ENCODE measurements at places on chromosomes 5 and 9. TPM values are rescaled to one million over a fixed set of nuclear protein-coding genes. Genes with fewer than 3 reads are reported as not detected.
A peak's percentile ranks its signal among the peaks of the same experiment; 100 is the strongest.

DNA sequence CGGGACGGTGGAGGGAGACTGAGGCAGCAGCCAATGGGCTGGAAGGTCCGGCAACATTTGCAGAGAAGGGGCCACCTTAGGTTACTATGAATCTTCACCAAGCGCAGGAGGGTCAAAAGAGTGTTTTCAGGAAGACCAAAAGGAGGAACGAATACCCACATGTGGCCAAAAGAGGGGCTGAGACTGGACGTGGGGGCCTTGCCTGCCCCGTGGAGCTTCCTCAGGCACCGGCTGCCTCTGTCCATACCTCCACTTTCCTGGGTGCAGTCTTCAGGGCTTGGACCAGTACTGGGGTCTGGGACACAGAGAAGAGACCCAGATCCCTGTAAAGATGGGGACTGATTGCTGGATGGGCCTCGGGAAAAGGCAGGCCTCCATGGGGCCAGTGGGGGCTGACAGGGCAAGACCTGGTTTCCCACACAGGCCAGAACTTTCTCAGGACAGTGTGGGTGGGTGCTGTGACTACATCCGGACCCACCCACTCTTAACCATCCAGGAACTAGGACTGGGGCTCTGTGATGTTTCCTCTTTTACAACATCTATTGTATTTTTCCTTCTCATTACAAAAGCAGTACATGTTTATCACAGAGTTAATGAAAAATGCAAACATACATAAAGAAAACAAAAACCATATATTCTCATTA lies 294.7 kb downstream of the ZSWIM6 start:
- H3K27me3 ChIP-seq = no peaks in the 10 kb centered on the region
- no peaks in the 10 kb centered on the region for H3K36me3 ChIP-seq
- H3K4me3 ChIP-seq = peak overlapping the region; percentile 34

DNA sequence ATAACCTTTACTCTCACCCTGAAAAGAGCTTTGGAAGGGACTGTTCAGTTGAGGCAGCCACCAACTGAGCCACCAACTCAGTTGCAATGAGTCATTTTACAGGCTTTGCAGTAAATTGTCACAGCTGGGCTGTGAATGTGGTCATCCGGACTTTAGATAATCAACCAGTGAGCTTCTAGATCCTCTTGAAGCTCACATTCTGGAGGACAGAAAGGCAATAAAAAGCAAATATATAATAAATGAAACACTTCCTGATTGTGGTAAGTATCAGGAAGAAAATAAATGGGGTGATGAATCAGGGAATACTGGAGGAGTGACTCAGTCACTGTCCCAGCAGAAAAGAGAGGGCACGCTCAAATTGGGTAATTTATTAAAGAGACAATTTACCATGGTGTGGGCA lies 13.2 kb upstream of the C5orf58 start:
- H3K27me3 ChIP-seq = no peaks in the 10 kb centered on the region
- no peaks in the 10 kb centered on the region for H3K36me3 ChIP-seq
- H3K4me1 ChIP-seq = no peaks in the 10 kb centered on the region
- no peak overlapping the region for H3K4me3 ChIP-seq

DNA sequence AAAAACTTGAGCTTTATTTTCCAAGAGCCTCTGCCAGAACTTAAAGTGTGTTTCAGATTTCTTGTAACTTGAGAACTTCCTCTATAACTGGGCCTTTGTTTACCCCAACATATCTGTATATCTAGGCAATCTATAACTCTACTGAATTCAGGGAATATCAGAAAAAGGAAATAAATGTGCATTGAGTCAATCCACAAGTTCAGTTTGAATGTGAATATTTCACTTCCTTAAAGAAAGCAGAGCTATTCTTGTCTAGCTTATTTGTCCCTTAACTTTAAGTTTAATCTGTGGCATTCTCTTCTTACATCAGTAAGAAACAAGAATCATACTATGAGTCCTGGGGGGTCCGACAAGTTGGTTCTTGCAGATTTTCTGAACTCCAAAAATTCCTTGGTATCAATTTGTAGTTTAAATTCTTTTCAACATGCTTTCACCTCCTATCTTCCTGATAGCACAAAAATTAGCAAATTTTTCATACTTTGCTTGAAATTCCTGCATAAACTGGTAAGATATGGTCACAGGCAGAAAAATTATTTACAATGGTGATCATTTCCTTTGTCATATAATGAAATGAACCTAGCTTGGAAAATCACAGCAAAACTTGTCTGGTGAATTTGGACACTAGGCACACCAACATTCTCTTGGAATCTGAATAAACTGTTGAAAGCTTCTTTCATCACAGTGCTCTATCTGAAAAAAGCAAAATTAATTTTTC lies 19.8 kb upstream of the ITGA1 start:
- H3K4me3 ChIP-seq = no peak overlapping the region
- H3K36me3 ChIP-seq = no peaks in the 10 kb centered on the region
- H3K27me3 ChIP-seq = no peaks in the 10 kb centered on the region
- no peak for DNase-seq

DNA sequence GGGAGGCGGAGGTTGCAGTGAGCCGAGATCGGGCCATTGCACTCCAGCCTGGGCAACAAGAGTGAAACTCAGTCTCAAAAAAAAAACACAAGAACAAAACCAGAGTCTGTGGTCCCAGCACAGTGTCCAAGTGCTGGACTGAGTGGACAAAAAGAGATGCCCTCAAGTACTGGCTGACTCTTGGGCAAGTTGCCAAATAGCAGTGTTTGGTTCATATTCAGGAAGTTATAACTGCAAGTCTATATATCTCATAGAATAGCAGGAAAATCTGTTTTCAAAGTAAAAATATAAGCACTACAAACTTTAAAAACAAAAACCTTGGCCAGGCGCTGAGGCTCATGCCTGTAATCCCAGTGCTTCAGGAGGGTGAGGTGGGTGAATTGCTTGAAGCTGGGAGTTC lies 7.3 kb downstream of the HABP4 start:
- H3K27ac ChIP-seq = no peak overlapping the region
- no peak overlapping the region for H3K4me3 ChIP-seq
- H3K27me3 ChIP-seq = no peaks in the 10 kb centered on the region
- DNase-seq = no peak
- H3K4me1 ChIP-seq = no peaks in the 10 kb centered on the region
- H3K36me3 ChIP-seq = no peaks in the 10 kb centered on the region

- H3K4me1 ChIP-seq = peaks cover 2% of the 10 kb centered on the region
- H3K4me3 ChIP-seq = no peak overlapping the region
- DNase-seq = no peak
- H3K27me3 ChIP-seq = no peaks in the 10 kb centered on the region
- H3K27ac ChIP-seq = no peak overlapping the region
Measured at GRCh38 chr9:33435821-33436277, 11.5 kb downstream of the AQP3 start.

DNA sequence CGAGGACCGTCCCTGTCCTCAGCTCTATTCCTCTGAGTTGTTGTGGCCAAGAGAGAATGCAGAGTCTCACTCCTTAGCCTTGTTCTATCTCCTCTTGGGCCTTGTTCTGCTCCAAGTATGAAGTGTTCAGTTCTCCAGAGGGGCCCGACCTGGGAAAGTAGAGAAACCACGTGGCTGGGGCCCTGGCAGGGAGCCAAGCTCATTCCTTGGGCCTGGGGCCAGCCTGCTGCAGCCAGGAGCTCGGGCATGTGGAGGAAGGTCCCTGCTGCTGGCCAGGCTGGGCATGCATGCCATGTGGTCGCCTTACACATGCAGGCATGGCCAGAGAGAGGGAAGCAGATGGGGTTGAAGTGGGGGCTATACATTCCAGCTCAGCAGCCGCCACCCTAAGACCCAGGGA lies 60.7 kb downstream of the COL27A1 start:
- H3K4me1 ChIP-seq = no peaks in the 10 kb centered on the region
- H3K27ac ChIP-seq = peak overlapping the region; percentile 3
- peak; percentile 33 for DNase-seq
- no peaks in the 10 kb centered on the region for H3K36me3 ChIP-seq
- no peak overlapping the region for H3K4me3 ChIP-seq

GRCh38 chr5:15533129-15533893 lies 33.3 kb downstream of the FBXL7 start:
- H3K4me3 ChIP-seq = no peak overlapping the region
- no peak for DNase-seq
- no peaks in the 10 kb centered on the region for H3K4me1 ChIP-seq
- no peak overlapping the region for H3K27ac ChIP-seq
- H3K36me3 ChIP-seq = no peaks in the 10 kb centered on the region

DNA sequence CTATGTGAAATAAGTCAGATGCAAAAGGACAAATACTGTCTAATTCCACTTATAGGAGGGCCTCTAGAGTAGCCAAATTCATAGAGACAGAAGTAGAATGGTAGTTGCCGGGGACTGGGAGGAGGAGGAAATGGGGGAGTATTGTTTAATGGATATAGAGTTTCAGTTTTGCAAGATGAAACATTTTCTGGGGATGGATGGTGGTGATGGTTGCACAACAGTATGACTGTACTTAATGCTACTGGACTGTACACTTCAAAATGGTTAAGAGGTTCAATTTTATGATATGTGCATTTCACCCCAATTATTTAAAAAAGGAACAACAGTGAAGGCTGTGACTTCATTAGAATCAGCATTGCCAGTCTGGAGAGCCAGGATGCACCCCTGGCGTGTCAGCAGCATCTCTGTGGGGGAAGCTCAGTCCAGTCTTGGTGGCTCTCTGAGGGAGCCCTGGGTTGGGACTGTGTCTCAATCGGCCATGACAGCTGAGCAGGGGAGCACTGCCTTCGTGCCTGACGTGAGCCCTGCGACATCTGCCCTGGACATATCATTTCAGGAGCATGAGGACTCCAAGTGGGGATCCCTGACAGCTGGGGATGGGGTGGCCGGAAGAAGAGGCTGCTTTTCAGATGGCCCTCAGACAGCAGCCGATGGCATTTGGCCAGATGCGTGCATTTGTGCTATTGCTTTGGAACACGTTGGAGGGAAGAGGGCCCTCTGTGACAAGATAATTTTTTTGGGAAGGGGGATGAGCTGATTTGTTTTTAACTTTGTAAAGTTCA lies 130.8 kb upstream of the STC2 start:
- H3K27ac ChIP-seq = no peak overlapping the region
- no peak overlapping the region for H3K4me3 ChIP-seq
- no peaks in the 10 kb centered on the region for H3K36me3 ChIP-seq
- DNase-seq = no peak
- no peaks in the 10 kb centered on the region for H3K27me3 ChIP-seq

- H3K27ac ChIP-seq = no peak overlapping the region
- no peaks in the 10 kb centered on the region for H3K36me3 ChIP-seq
- no peaks in the 10 kb centered on the region for H3K4me1 ChIP-seq
- no peaks in the 10 kb centered on the region for H3K27me3 ChIP-seq
- DNase-seq = no peak
Measured at GRCh38 chr5:83145241-83145640, 67.9 kb downstream of the XRCC4 start.

DNA sequence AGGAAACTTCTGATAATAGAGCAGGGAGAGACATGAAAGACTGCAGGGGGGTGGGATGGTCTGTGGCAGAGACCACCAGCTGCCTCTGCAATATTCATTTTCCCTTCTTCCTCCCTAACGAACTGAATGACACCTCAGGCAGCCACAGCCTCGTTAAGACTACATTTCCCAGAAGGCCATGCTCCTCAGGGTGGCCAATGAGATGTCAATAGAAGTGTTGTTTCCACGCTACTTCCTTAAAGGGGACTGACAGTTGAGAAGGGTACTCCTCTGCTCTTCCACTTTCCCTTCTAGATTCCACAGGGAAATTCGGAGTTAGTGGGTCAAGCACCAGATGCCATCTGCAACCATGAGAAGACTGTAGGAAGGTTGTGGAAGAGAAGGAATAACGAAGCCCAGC lies 52.0 kb upstream of the DAPK1 start:
- no peak overlapping the region for H3K27ac ChIP-seq
- DNase-seq = no peak
- H3K27me3 ChIP-seq = no peaks in the 10 kb centered on the region

GRCh38 chr5:127550652-127551409 lies 33.4 kb downstream of the PRRC1 start:
- H3K4me3 ChIP-seq = no peak overlapping the region
- H3K4me1 ChIP-seq = no peaks in the 10 kb centered on the region
- H3K36me3 ChIP-seq = no peaks in the 10 kb centered on the region
- no peaks in the 10 kb centered on the region for H3K27me3 ChIP-seq
- DNase-seq = no peak

Gene TXNDC8
- not detected for total RNA-seq

Gene CCDC180
- total RNA-seq = 22.8 TPM

Gene SNAPC4
- total RNA-seq = 8.6 TPM

Gene SPINK6
- total RNA-seq = not detected

Gene CDX1
- 3.2 TPM for total RNA-seq
